ENCODE measurements at places on chromosomes 7 and 10.

GRCh38 chr7:106057962-106058927, 53.9 kb downstream of the SYPL1 start:
- peak; percentile 71 for DNase-seq

GRCh38 chr7:52481571-52481970, 553.9 kb upstream of the POM121L12 start:
- no peak for DNase-seq

GRCh38 chr7:88337572-88337971, 30.9 kb upstream of the STEAP4 start:
- no peak for DNase-seq

GRCh38 chr7:2005786-2006185, 227.0 kb downstream of the MAD1L1 start:
- DNase-seq = peak; percentile 47

DNA sequence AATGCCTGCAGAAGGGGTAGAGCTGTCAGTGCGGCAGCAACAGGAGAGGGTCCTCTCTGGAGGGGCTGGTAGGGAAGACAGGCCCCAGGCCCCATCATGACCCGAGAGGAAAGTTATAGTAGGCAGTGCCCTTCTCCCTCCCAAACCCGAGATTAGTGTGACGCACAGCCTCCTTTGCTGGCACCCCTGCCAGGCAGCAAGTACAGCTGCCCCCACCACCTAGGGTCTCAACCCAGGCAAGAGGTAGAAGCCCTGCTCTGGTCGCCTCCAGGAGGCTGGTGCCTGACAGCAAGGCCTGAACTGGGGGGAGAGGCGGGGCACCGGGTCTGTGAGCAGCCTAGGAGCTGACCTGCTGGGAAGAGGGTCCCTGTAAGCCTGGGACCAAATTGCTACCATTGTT, 15.5 kb downstream of the LOXL4 start:
- DNase-seq = no peak

DNA sequence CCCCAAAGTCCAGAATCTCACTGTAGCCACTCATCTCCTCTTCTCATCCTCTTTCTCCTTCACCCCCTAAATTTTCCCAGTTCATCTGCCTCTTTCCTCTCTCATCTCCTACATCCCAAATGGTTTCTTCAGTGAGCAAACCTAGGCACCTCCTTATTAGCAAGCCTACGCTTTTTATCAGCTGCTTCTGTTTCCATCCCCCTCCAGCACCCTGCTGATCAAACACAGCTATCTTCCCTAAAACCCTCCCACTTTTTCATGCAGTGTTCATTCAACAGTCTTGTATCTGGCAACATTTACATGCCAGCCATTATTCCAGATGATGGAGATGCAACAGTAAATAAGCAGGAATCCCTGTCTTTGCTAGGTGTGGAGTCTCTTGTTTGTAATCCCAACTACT, 3.3 kb upstream of the ABRAXAS2 start:
- no peak for DNase-seq

DNA sequence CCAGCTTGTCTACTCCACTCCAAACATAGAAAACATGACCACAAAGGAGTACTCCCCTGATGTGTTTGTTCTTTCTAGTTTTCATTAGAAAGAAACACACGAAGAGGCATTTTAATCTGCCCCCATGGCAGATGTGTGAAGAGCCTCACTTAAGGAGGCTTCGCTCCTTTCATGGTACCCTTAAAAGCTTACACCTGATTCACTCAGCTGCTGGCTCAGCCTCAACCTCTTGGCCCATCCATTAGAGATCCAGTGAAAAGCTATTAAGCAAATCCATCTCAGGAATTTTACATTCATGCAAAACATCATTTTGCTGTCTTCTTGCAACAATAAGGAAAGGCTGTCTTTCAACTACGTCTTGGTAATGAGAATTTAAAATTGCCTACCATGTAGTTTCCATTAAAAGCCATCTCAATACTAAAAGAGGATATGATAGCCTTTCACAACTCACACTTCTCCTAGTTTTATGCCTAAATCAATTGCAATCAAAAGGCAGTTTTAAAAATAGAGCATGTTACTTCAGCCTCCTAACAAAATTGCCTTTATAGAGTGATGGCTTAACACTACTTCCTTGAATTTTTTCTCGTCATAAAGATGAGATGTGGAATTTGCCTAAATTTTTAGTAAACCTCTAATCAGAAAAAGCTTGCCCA, 22.7 kb downstream of the MACC1 start:
- DNase-seq = no peak

GRCh38 chr10:23191764-23192711, at the start of gene PTF1A:
Gene PTF1A (plus strand): TSS chr10:23192312. CDS start chr10:23192531, 219 bp downstream.
- DNase-seq = no peak

DNA sequence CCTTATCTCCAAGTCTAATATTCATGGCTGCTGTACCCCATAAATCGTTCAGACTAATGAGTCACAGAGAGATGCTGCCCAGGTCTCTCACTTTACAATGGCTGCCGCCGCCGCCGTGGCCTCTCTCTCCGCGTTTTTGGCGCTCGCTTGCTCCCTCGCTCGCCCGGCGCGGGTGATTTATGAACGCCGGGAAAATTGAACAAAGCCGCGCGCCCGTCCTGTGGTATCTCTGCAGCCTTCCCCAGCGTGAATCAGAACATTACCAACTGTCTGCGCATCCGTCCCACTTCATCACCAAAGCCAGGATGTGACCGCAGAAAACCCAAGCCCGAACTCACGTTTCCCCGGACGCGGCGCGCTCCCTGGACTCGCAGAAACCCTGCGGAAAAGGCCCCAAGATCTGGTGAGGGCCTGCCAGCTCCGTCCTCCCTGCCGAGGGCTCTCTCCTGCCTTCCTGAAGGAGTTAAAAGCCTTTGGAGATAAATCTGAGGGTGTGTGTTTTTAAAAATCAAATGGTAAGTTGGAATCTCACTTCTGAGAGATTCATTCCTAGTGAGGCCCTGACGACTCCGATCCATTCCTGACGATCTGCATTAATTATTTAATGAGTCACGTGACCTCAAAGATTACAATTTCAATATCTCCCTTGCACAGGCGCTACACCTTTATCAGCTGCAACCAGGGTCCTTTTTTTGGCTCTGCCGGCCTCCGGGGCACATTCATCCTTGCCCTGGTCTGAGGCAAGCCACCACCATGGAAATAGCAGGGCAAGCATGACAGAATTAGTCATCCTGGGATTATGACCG, 6.3 kb downstream of the HOXA4 start:
- peak; percentile 61 for DNase-seq

DNA sequence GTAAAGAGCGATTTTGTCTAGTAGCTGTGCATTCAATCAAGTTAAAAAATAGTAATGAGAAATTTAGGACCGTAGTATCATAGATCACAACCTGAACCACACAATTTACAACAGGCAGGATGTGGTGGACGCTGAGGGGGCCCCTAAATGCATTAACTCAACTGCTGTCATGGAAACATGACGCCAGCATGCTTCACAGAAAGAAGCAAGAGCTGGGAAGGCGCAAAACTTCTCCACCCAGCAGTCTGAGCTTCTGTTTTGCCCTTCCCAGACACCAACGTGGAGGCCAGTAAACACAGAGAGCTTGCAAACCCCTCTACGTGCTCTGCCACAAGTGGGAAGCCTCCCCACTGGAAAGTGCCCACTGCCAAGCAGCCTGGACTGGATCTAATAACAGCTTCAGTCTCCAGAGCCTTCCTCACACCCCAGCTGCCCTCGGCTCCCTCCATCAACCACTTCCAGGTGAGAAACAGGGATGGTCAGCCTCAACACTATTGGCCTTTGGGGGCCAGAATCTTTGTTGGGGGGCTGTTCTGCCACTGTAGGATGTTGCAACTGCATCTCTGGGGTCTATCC, 151.8 kb downstream of the SFMBT2 start:
- no peak for DNase-seq

GRCh38 chr7:131040467-131040932, 287.2 kb upstream of the MKLN1 start:
- DNase-seq = no peak

DNA sequence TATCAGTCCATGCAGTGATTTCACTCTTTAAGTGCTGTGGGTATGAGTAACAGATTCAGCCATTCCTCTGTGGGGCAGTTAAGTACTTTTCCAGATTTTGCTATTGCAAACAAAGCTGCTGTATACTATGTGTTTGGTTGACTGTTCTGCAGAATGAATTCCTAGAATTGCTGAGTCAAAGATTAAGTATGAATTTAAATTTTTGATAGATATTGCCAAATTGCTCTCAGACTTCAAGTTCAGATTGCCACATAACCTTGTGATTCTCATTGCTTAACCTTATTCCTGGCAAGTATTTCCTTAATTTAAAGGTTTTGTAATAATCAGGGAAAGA, 21.6 kb upstream of the SAR1A start:
- no peak for DNase-seq

DNA sequence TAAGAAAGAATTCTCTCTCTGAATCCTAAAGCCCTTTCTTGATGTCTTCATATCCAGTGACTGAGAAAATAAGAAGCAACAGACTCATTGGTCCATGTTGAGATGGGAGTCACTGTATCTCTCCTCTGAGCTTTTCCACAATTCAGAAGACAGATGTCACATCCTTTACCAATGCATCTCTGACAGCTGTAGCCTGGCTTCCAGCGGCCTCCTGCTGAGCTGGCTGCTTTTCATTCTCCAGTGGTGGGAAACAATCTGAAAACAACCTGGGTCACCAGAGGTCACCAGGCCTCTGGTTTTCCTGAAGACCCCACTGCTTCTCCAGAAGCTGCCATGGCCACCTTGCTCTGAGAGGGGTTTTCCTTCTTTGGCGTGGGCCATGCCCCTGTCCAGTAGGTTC, 18.3 kb upstream of the RPA3 start:
- DNase-seq = no peak

DNA sequence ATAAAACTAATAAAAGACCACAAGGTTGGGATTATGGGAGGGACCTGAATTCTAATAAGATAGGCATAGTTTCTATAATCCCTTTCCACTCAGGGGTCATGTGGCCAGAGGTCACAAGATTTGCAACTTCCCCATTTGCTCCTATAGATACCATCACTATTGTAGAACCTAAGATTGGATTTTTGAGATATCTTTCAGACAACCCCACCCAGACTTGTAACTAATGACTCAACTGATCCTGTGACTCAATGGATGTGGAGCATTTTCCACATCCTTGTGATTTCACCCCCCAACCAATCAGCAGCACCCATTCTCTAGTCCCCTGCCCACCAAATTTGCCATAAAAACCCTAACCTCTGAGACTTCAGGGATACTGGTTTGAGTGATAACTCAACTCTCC, 51.9 kb upstream of the PIK3AP1 start:
- no peak for DNase-seq

DNA sequence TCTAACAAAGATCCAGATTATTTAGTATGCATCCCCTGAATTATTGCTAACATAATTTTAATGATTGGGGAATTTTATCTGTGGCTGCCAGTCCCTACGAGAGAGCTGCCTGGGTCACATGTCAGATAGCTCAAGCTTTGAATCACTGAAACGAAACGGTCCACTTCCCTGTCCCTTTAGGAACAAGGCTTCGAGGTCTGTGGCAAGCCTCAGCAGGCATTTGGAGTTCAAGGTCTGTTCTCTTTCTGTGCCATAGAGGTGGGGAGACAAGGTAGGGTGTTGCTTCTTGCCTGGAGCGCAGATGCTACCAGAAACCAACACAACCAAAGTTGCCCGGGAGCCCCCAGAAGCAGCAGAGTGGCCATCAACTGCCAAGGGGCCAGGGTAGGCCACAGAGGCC, 13.9 kb upstream of the SH2D4B start:
- DNase-seq = no peak

DNA sequence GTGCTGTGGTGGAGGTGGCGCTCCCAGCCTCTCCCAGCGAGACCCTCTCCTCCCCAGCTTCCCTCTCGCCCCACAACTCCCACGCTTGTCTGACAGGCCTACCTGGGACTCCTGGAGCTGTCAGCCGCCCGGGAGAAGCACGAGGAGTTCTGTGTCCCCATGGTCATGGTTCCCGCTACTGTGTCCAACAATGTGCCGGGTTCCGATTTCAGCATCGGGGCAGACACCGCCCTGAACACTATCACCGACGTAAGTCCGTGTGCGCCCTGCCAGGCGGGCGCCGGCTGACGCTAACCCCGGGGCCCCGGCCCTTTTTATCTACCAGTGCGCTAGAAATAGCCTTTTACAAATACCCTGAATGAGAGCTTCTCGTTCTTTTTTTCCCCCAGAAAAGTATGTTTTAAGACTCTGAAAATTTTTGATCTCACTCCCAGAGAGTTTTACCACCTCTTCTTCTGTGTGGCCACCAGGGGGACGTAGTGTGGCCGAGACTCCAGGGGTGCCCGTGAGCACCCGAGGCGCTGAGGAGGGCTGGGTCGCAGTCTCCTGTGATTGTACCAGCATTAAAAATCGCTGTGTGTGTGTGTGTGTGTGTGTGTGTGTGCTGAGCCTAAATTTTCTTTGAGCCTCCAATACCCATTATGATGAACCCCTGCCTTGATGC, 52.6 kb downstream of the PFKP start:
- no peak for DNase-seq

Data from sciatic nerve (tissue), 2 donors.